Activated T-cell treated with anti-CD3 and anti-CD28 coated beads, Interleukin-2, amount 50 U/mL, for 4 hours (primary cell): ENCODE measurements at places on chromosomes 16 and 17. TPM values are rescaled to one million over a fixed set of nuclear protein-coding genes. Genes with fewer than 3 reads are reported as not detected.

The CFAP52 gene
- total RNA-seq: not detected

The MPV17L gene
- total RNA-seq: 0.11 TPM

The CD79B gene
- 21.6 TPM for total RNA-seq

The NMRAL1 gene
- 45.2 TPM for total RNA-seq

The NACA2 gene
- not detected for total RNA-seq

The KRT13 gene
- total RNA-seq: not detected

The CRYBA1 gene
- total RNA-seq: not detected
